Stimulated activated CD4-positive, alpha-beta T cell treated with anti-CD3 and anti-CD28 coated beads, Interleukin-15, amount 100 ng/mL, for 1 hour (primary cell): ENCODE measurements at places on chromosomes 12 and 14.

DNA sequence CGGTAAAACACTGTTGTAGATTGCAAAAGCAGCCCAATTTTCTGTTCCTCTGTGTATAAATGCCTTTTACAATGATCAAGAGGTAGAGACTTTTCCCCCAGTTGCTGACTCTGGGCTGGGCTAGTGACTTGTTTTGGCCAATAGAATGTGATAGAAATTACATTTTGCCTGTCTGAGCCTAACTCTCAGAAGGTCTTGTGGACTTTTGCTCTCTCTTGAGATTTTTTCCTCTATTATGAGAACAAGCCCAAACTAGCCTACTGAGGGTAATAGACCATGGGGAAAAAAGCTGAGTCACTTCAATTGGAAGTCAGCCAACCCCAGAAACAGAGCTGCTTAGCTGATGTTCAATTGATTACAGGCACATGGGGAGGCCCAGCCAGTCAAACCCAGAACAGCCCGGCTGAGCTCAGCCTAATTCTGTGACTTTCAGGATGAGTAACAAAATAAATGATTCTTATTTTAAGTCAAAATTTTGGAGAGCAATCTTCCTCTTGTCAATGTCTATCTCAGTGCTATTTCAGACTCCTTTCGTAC, 61.4 kb downstream of the MYF5 start:
- no peak for DNase-seq

DNA sequence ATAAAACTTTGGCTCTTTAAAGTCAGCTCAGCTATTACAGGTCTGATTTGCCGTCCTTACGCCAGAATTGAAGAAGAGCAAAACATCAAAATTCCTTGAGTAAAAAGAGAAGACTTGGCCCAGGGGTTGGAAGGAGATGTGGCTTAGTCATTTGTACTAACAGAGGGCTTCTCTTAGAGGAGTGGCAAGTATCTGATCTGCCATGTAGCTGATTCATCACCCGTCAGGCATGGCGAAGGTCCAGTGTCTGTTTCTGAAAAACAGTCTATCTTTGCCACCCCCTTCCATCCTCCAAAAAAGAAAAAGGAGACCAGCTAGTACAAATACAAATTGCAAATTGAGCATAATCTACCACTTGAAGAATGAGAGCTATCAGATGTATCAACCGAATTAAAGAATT, 91.9 kb downstream of the RAD52 start:
- no peak for DNase-seq

GRCh38 chr12:112846619-112847018, 55.1 kb downstream of the RPH3A start:
- no peak for DNase-seq

DNA sequence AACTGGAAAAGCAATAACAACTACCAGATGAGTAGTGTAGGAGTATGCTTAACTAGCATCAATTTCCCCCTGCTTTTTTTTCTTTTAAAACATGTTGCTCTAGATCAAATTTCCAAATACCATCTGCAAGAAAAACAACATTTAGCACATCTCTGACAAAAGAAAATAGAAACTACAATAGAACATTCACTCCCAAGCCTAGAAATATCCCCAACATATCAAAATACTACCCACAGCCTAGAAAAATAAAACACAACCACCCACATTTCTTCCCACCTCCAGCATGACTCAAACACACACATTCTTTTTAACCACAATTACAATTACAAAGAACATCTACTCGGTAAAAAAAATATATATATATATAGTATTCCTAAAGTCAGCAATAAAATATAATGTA, 120.0 kb downstream of the PPFIA2 start:
- no peak for DNase-seq

GRCh38 chr12:1565172-1565571, 29.2 kb downstream of the FBXL14 start:
- DNase-seq = no peak

- no peak for DNase-seq
Measured at GRCh38 chr12:52364901-52365489, 2.3 kb downstream of the KRT85 start.

DNA sequence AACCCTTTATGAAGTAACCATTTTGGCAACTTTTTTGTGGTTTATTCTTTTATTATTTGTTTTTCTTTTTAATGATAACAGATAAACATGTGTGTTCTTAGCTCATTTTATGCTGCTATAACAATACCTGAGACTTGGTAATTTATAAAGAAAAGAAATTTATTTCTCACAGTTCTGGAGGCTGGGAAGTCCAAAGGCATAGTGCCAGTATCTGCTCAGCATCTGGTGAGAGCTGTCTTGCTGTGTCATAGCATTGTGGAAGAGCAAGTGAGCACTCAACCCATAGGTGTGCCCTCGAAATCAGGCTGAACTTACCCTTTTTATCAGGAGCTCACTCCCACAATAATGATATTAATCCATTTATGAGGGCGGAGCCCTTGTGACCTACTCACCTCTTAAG, 8.0 kb upstream of the SCFD1 start:
- DNase-seq = no peak
